ENCODE measurements at places on chromosomes 16 and 17.

DNA sequence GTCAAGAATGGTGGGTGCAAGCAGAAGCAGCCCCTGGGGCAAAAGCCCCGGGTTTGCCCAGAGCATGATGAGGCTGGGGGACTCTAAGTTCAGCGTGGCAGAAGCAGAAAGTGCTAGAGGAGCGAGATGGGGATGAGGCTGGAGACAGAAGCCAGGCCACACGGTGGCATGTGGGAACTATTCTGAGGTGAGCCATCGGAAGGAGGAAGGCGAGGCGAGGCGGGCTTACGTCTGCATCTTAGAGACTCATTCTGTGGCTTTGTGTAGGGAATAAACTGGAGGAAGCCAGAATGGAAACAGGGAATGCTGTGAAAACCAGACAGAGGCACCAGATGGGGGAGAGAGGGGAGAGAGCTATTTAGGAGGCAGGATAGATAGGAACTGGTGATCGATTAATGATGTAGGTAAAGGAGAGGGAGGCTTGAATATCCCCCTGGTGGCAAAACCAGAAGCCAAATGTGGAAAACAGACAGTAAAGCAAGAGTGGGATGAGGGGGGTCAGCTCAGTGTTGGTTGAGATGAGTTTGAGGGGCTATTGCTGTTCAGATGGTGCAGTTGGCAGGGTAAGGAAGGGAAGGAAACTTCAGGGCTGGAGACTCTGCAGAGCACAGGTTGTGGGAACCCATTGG, 3.1 kb upstream of the TNFSF13 start:
- no peak for DNase-seq

- DNase-seq: no peak
These were observed 48.7 kb downstream of the TMEM100 start for GRCh38 chr17:55673743-55674506.

DNA sequence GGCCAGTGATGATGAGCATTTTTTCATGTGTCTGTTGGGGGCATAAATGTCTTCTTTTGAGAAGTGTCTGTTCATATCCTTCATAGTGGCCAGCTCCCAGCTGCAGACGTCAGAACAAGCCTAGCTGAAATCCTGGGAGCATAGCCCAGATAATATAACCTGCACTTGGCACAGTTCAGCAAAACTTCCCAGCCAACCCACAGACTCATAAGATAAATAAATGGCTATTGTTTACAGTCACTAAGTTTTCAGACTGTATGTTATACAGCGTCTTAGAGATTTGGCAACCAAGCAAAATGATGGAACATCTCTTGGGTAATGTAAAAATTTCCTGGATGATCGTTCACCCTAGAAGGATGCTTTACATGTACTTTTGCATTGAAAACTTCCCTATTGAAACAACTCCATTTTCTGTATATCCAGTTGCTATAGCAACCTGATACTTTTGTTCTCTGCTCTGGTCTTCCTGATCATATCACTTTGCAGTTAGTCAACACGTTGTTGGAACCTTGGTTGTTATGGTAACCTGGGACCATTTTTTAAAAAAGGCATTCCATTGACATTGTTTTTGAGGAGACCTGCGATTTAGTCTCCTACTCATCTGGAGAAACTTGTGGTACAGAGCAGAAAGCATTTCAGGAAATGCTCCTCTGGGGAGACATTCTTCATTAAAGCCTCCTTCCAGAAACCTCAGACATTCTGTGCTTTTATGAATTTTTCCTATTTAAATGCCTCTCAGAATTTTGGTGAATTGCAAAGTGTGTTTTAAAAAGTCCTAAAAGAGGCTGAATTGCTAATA, 378.7 kb downstream of the HS3ST4 start:
- no peak for DNase-seq

DNA sequence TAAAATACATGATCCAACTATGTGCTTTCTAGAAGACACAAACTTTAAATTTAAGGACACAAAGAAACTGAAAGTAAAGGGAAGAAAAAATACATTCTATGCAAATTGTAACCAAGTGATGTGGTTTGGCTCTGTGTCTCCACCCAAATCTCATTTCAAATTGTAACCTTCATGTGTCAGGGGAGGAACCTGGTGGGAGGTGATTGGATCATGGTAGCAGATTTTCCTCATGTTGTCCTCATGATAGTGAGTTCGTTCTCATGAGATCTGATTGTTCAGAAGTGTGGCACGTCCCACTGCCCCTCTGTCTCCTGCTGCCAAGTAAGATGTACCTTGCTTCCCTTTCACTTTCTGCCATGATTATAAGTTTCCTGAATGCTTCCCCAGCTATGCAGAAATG, 15.0 kb downstream of the OR1A1 start:
- DNase-seq: no peak

GRCh38 chr16:69922200-69922599, 28.9 kb upstream of the CLEC18A start:
- DNase-seq: no peak
